NCI-H1417 (cell line): ENCODE measurements at places on chromosomes 6 and 20.

DNA sequence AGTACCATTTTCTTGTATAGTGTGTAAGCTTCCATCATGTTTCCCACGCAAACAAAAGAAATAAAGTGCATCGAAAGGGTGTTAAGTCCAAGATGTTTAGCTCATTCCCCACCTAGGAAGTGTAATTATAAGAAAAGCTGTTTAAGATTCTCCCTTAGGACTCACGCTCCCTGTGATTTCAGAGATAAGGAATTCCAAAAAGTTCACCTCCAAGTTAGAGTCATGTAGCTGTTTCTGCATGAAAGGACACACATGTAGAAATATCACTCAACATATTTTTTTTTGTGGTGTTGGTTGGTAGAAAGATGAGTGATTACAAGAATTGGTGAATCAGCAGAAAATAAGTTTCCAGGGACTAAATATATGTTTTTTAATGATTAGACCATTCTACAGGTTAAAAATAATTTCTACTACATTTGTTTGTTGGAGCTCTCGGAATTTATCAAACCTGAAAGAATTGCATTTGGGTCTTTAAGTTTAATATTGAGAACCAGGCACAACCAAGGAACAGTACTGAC lies 10.4 kb downstream of the OPN5 start:
- no peak for DNase-seq

- DNase-seq, result peak; percentile 96
Observed at GRCh38 chr6:3227363-3228045, at the start of gene TUBB2B. Gene TUBB2B (minus strand): TSS chr6:3227653. CDS start chr6:3227543, 110 bp downstream.

GRCh38 chr6:23412770-23413169 lies 713.2 kb upstream of the NRSN1 start:
- DNase-seq, result no peak

- no peak for DNase-seq
Observed at GRCh38 chr6:170555305-170555704, 1.1 kb downstream of the TBP start.

DNA sequence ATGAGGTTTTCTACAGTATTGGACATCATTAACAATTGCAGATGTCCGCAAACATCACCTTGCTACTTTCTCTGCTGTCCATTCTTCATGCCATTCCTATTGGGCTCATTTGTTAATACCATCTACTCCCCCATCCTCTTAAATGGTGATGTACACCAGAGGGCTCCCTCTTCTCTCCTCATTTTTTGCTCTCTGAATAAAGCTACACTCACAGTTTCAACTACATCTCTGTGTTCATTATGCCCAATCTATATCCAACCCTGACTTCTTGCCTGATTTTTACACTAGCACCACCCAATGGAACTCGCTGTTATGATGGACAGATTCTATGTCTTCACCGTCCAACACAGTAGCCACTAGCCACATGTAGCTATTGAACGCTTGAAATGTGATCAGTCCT lies 288.1 kb upstream of the ID4 start:
- no peak for DNase-seq

DNA sequence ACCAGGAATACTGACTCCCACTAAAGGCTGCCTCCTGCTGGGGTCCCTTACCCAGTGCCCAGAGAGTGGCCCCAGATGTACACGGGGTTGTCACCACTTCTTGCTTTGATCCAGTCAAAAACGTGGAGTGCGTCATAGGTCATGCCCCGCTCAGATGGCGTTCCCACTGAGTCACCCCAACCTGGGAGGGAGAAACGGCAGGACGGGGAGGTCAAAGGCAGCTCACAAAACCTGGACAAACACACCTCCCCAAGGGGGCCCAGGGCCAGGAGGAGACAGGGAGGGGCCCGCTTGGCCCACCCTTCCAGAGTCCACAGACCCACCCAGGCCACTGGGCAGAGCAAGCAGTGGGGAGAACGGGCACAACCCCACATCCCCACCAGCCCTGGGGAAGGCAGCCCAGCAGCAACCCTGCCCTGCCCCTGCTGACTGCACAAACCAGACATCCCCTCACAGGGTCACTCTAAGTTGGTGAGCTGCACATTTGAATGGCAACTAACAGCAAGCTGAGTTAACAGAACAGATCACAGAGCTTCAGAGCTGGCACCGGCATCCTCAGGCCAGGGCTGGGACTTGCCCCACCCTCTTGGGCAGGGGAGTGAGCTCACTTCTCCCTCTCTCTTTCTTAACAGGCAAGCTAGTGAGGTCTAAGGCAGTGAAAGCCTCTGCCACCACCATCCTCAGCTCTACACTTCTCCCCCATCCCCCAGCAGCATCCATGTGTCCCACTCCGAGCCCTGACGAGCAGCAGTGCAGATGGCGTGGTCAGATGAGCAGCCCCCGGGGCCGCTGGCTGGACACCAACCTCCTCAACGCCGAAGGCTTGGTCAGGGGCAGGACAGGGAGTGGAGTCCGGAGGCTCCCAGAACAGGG lies 61.7 kb downstream of the PYGB start:
- DNase-seq, result no peak

DNA sequence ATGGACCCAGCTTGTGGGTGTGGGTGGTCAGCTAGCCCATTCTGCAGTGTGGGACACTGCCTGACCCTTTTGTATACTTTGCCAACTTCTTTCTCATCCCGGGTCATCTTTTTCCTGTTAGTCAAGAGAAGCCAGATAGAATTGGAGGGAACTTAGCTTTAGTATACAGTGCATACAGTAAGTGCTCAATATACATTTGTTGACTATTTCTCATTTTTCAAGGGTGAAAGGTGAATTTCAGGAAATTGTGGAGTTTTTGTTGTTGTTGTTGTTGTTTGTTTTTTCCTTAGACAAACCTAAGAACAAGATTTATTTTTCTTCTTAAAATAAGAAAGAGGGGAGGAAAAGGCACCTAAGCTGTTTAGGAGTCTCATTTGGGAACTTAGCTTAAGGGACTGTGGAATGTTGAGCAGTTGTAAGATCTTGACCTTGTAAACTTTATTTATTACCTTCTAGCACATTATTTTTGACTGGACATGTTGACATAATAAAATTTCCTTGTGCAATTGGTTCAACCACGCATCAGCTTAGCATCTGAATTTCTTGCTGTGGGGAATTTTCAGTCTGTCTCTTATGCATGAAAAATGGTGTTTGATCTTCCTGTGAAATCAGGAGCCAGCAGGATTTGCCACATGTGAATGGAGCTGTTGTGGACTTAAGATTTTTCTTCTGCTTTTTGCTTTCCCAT lies 113.6 kb downstream of the ARID1B start:
- no peak for DNase-seq

DNA sequence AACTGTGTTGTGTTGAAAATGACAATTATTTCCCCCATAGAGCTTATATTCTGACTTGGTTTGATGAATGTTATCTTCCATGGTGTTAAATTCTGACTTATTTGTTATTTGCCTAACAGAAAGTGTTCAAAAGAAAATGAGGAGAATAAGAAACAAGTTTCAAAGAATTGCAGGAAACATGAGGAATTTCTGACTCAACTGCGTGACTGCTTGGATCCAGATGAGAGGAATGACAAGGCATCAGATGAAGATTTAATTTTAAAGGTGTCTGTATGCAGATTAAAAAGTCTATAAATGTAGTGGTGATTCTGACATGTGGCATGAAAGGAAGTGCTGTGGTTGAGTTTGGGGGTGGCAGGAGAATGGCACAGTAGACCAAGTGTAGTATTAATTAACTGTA lies 50.6 kb downstream of the CCDC170 start:
- DNase-seq, result no peak

- DNase-seq, result no peak
Observed at GRCh38 chr6:71252960-71253359, 35.7 kb upstream of the OGFRL1 start.

- DNase-seq, result no peak
Observed at GRCh38 chr6:149660028-149660427, 11.5 kb upstream of the KATNA1 start.

- no peak for DNase-seq
Observed at GRCh38 chr20:54759589-54759988, 284.2 kb downstream of the DOK5 start.

GRCh38 chr6:28117386-28118050 lies 6.9 kb upstream of the ZSCAN16 start:
- no peak for DNase-seq

GRCh38 chr6:170462366-170463020 lies 90.6 kb downstream of the PSMB1 start:
- no peak for DNase-seq

- no peak for DNase-seq
Observed at GRCh38 chr6:167717455-167717854, 109.3 kb upstream of the AFDN start.

- DNase-seq, result no peak
Observed at GRCh38 chr6:33211666-33212422, 3.5 kb downstream of the RING1 start.
